ENCODE measurements at places on chromosomes 4 and X.

DNA sequence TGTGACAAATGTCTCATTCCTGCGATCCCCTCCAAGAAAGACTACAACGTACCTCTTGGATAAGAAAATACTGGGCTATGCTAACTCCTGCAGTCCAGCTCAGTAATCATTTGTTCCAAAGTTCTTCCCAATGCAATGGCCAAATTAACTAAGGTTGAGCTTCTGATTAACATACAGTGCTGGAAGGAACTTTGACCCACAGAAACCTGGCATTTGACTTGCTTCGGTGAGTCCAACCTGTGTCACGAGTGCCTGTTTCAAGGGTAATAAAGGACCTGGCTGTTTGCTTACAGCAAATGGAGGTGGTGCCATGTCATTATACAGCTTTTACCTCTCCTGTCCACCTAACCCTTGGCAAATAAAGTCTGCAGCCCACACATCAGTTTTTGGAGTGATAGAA is 83.2 kb downstream of the RBM47 start:
- DNase-seq: no peak

DNA sequence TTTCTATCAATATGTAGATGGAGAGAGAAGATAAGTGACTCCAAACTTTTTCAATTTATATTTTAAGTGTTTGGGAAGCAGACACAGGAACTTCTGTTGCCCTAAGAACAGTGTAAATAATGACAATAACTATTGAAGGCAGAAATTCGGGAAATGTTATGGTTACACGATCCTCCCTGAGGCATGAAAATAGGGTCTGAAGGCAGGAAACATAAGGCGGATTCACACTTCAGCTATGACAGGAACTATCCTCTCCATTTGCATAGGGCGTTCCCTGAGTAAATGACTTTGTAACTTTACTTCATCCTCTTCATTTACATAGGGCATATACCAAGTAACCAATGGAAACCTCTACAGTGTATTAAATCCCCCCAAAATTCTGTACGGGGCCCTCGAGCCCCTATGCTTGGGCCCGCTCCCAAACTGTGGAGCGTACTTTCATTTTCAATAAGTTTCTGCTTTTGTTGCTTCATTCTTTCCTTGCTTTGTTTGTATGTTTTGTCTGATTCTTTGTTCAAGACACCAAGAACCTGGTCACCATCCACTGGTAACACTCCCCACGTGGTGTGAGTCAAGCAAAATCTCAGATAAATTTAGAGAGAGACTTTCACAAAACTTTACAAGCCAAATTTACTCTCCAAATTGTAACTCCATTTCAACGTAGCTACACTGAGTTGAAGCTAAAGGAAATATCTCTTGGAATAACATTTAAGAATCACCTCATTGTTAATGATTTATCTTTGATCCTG is 2504.3 kb downstream of the ARAP2 start:
- no peak for DNase-seq

GRCh38 chrX:68451720-68452119 is 18.4 kb upstream of the OPHN1 start:
- DNase-seq: no peak

- DNase-seq: no peak
Measured at GRCh38 chrX:38117485-38117884, 103.2 kb downstream of the SRPX start.

DNA sequence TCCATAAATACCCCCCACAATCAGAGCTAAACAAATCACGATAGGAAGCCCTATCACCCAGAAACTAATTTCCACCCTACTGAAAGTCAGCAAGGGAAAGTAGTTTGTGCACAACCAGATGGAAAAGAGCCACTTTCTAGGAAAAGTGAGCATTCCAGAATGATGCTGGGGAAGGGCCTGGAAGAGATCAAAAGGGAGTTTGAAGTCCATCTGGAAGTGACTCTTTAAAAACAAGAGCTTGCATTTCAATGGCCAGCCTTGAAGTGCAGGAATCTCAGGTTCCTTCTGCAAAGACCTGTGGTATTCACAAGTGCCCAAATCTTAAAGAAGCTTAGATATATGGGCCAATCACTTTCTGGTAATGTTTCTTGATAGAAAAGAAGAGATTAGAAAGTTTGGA is 97.0 kb upstream of the LDB2 start:
- no peak for DNase-seq

GRCh38 chr4:188665491-188666457 is 526.5 kb downstream of the TRIML1 start:
- DNase-seq: no peak

GRCh38 chr4:98113012-98113411 is 30.3 kb downstream of the STPG2 start:
- DNase-seq: no peak

DNA sequence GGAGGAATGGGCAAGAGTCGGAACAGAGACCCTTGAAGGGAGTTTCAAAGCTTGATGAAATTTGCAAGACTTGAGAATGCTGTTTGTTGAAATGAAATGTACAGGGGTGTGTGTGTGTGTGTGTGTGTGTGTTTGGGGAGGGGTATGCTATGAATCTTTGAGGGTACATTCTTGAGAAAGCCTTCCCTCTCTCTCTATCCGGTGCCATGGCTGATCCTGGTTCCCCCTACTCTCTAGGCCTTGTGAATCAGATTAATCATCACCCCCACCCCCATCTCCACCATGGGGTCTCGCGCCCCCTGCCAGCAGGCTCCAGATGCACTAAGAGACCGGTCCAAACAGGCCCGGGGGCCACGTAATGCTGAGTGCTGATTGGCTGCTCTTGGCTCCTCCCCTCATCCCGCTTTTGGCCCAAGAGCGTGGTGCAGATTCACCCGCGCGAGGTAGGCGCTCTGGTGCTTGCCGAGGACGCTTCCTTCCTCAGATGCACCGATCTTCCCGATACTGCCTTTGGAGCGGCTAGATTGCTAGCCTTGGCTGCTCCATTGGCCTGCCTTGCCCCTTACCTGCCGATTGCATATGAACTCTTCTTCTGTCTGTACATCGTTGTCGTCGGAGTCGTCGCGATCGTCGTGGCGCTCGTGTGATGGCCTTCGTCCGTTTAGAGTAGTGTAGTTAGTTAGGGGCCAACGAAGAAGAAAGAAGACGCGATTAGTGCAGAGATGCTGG is at the start of gene HTR2C:
Gene HTR2C (plus strand): TSS at position 441 of the 729 bp plus-strand sequence. CDS start 142,851 bp downstream, outside the sequence.
- no peak for DNase-seq

- no peak for DNase-seq
Measured at GRCh38 chrX:56726605-56727004, 2.4 kb upstream of the NBDY start.

GRCh38 chrX:39067866-39068265 is 266.6 kb downstream of the MID1IP1 start:
- DNase-seq: no peak

- no peak for DNase-seq
Measured at GRCh38 chr4:74410272-74410671, 34.7 kb upstream of the AREG start.

DNA sequence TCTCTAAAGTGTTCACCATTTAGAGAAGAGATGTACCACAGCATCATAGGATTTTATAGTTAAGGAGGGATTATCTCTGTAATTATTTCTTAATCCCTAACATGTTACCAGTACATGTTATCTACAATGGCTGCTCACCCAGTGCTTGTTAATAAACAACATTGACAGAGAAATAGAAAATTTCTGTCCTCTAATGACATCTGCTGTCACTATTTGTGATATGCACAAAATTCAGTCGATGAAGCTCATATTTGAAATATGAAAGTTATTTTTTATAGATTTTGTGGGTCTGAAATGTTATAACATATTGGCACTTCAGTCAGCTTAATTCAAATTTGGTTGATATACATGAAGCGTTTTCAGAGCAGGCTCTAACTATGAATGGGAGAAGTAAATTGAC is 48.8 kb upstream of the GRXCR1 start:
- DNase-seq: no peak

GRCh38 chrX:19646282-19646681 is 131.0 kb upstream of the MAP3K15 start:
- DNase-seq: no peak

DNA sequence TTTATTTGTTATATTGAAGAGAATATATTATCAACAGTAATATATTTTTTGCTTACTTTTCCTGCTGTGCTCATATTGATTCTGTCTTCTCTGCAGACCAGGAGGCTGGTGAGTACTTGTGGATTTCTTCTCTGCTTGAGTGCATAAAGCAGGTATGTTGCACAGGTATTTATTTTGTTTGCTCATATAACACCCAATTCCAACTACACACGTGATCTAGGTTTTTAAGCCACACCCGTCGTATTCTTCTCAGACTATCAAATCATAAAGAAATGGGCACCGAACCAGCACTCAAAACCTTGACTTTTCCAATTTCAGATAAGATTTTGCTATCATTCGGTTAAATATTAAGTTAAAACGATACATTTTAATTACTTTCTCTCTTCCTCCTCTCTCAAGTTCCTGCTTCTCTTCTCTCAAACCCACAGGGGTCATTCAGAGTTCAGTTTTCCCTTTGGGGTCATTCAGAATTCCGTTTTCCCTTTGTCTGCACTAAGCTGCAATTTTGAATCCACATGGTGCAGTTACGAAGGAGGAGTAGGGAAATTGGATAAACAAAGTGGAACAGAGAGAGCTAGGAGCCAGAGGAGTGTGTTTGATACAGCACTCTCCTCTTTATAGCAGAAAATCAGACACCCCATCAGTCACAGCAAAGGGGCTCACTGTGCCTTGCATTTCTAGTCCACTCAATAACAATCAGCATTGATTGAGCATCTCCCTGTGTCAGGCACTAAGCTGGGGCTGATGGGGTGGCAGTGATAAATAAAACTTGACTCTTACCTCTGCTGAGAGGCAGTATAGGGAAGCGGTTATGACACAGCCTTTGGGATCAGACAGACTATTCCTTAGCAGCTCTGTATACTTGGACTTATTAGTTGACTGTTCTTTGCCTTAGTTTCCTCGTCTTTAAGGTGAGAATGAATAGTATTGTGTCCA is at the start of gene ADH1C:
Gene ADH1C (minus strand): TSS at position 145 of the 936 bp plus-strand sequence. CDS start 71 bp downstream, at position 74.
- DNase-seq: no peak

DNA sequence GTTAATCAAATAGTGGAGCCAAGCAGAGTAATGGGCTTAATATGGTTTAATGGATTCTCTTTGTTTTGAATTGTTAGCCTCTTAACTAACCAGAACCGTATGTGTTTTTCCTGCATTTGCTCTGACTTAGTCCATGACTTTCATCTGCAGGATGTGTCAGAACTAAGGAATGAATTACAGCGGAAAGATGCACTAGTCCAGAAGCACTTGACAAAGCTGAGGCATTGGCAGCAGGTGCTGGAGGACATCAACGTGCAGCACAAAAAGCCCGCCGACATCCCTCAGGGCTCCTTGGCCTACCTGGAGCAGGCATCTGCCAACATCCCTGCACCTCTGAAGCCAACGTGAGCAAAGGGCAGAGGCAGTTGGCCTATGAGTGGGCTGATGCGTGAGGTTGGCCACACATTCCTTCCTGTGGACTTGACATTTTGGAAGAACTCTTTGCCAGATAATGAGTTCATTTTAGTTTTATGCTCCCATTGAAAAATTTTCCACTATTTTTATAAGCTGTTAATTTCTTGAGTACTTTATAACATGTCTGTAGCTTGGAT is 9.1 kb downstream of the MED28 start:
- no peak for DNase-seq

- DNase-seq: no peak
Measured at GRCh38 chr4:29970626-29971025, 749.5 kb upstream of the PCDH7 start.

- no peak for DNase-seq
Measured at GRCh38 chr4:128558896-128559679, 250.4 kb upstream of the JADE1 start.

GRCh38 chr4:18390655-18391353 is 369.2 kb upstream of the LCORL start:
- no peak for DNase-seq

DNA sequence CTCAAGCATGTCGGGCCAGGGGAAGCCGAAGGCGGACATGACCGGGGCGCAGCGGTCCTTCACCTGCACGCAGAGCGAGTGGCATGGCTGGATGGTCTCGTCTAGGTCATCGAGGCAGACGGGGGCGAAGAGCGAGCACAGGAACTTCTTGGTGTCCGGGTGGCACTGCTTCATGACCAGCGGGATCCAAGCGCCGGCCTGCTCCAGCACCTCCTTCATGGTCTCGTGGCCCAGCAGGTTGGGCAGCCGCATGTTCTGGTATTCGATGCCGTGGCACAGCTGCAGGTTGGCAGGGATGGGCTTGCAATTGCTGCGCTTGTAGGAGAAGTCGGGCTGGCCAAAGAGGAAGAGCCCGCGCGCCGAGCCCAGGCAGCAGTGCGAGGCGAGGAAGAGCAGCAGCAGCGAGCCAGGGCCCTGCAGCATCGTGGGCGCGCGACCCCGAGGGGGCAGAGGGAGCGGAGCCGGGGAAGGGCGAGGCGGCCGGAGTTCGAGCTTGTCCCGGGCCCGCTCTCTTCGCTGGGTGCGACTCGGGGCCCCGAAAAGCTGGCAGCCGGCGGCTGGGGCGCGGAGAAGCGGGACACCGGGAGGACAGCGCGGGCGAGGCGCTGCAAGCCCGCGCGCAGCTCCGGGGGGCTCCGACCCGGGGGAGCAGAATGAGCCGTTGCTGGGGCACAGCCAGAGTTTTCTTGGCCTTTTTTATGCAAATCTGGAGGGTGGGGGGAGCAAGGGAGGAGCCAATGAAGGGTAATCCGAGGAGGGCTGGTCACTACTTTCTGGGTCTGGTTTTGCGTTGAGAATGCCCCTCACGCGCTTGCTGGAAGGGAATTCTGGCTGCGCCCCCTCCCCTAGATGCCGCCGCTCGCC is at the start of gene SFRP2:
Gene SFRP2 (minus strand): TSS at position 671 of the 864 bp plus-strand sequence. CDS start 248 bp downstream, at position 423.
- no peak for DNase-seq

GRCh38 chr4:141174457-141174856 is 41.2 kb upstream of the RNF150 start:
- no peak for DNase-seq

GRCh38 chr4:519203-519651 is 20.2 kb downstream of the PIGG start:
- DNase-seq: no peak

DNA sequence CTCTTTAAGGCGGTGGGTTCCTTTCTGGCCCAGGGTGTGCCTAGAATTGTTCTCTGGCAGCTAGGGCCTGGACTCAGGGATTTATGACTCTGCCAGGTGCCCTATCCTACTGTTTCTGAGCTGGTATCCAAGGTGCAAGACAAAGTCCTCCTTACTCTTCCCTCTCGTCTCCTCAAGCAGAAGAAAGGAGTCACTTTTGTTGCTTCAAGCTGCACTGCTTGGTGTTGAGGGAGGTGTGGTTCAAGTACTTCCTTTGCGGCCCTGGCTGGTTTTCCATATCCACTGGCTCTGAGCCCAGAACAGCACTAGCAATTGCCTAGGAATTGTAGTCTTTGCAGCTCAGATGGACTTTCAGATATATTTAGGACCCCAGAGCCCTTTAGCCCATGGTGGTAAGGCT is 39.3 kb downstream of the RTL3 start:
- no peak for DNase-seq

DNA sequence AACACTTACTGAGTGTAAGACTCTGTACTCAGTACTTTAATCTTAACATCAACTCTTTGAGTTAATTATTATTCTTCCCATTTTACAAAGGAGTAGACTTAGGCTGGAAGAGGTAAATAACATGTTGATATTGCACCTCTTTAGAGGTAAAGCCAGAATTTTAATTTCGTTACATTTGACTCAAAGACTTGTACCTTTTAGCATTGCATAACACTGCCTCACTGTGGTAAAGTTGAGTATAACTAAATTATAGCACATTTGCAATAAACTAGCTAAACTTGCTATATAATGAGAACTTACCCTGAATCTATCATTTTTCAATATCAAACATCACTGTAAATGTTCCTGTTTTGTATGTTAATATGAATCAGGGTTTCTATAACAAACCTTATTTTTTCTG is 218.5 kb downstream of the PRR32 start:
- DNase-seq: no peak

- no peak for DNase-seq
Measured at GRCh38 chr4:185672618-185673017, 137.3 kb upstream of the PDLIM3 start.

GRCh38 chrX:153623310-153624029 is 23.5 kb upstream of the DUSP9 start:
- no peak for DNase-seq

Measured in GM19239 (cell line).